ENCODE measurements at places on chromosomes 7 and 10.

DNA sequence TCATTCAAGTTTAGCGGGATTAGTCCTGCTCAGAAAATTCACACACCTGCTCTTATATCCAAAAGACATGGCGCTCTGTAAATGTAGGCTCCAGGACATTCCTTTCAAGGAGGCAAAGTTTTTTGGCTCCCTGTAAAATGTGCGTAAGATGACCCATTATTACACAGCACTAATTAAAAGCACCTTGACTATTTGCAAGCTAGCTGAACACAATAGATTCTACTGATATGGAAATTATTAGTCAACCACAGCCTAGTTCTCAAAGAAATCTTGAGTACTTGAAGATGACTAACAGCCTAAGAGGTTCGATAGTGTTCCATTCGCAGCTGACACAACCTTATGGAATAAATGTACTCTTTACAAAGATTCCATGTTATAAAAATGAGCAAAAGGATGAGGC is 175.2 kb downstream of the BMPER start:
- DNase-seq: no peak

DNA sequence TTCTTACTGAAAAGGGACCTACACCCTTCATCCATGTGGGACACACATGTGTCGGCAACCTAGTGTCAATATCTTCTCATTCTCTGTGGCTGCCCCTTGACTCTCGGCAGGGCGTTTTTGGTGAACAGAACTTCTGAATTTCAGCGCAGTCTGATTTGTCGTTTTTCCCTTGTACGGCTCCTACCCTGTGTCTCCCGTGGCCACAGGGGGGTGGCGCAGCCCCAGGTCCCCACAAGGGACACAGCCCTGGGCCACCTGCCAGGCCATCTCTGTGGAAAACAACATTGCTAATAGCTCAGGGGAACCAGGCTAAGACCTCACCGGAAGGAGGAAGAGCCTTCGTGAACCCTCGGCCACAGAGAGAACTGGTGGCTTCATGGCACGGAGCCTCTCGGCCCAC is 53.1 kb upstream of the NKX6-2 start:
- no peak for DNase-seq

GRCh38 chr7:1103009-1103788 is 15.3 kb downstream of the GPER1 start:
- no peak for DNase-seq

GRCh38 chr10:22054961-22055360 is 51.4 kb upstream of the DNAJC1 start:
- DNase-seq: peak; percentile 21

DNA sequence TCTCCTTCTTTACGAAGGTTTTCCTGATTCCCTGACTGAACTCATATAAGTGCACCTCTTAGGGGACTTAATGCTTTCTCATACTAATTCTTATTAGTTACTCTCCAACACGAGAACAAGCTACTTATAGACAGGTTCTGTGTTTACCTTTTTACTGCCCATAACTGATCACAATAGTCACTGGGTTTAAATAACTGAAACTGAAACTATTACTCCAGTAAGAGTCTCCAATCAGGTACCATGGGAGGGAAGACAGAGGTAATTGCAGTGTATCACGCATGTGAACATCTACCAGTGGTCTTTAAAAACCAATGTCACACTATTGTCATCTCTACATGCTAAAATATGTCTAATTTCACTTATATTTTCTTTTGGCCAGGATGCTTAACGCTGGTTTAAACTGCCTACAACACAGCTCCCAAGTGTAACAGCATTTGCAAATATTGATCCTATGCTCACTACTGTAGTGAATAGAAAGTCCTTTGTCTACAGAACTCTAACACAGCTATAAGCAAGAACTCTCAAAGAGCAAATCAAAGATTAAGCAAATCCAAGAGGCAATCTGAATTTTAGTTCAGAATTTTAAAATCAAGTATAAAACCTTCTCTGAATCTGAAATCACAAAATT is 3.6 kb downstream of the GDI2 start:
- no peak for DNase-seq

- DNase-seq: peak; percentile 71
Measured at GRCh38 chr7:89029864-89030263, 234.3 kb upstream of the TEX47 start.

DNA sequence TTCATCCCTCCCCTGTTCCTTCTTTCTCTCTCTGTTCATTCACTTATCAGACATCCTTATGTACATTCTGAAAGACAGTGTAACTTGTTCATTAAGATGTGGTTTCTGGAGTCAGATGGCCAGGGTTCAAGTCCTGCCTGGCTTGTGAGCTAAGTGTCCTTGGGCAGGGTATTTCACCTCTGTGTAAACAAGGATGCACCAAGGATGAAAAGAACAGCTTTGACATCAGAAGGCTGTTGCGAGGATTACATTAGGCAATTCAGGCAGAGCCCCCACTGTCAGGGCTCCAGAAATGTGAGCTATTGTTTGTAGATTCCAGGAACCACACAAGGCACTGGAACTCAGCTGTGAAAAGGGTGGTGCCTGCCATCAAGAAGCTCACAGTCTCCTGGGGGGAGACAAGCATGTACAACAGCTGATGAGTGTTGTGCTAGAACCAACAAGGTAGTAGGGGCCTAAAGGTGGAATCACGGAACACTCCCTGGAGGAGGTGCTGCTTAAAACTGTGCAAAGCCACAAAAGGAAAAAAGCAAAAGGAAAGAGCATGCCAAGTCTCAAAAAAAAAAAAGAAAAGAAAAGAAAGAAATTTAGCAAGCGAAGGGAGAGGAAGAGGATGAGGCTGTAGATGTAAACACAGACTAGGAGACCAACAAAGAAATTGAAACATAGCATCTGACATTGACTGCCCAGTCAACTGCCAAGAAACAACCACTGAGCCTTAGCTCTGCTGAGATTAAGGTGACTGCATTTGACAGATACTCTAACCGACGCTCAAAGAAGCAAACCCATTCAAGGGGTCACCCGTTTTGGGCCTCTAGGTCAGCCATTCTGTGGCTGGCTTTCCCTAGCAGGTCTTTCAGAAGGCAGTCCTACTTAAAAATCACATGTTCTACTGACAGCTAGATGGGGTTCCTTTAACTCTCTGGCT is 12.5 kb downstream of the PDLIM1 start:
- DNase-seq: no peak

DNA sequence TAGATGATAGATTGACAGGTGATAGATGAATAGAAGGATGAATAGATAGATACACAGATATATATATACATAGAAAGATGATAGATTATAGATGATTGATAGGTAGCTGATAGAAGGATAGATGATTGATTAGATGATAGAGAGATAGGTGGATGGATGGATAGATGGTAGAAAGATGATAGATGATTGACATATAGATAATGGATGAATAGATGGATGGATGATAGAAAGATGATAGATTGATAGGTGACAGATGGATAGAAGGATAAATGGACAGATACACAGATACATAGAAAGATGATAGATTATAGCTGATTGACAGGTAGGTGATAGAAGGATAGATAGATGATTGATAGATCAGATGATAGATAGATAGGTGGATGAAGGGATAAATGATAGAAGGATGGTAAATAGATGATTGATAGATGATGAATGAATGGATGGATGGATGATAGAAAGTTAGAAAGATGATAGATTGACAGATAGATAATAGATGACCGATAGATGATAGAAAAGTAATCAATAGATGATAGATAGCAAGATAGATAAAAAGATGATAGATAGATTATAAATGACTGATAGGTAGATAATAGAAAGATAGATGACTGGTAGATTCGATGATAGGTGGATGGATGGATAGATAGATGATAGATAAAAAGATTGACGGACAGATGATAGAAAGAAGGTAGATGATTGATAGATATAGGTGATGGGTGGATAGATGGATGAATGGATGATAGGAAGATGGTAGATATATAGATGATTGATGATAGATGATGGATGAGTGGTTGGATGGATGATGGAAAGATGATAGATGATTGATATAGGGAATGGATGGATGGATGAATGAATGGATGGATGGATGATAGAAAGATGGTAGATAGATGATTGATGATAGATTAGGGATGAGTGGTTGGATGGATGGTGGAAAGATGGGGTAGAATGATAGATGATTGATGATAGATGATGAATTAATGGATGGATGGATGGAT is 80.4 kb downstream of the MICALL2 start:
- DNase-seq: no peak

- DNase-seq: no peak
Measured at GRCh38 chr10:96747734-96748550, 27.6 kb upstream of the PIK3AP1 start.

GRCh38 chr10:77403761-77404160 is 233.8 kb downstream of the KCNMA1 start:
- no peak for DNase-seq

- no peak for DNase-seq
Measured at GRCh38 chr7:127194571-127194970, 58.2 kb downstream of the GRM8 start.

DNA sequence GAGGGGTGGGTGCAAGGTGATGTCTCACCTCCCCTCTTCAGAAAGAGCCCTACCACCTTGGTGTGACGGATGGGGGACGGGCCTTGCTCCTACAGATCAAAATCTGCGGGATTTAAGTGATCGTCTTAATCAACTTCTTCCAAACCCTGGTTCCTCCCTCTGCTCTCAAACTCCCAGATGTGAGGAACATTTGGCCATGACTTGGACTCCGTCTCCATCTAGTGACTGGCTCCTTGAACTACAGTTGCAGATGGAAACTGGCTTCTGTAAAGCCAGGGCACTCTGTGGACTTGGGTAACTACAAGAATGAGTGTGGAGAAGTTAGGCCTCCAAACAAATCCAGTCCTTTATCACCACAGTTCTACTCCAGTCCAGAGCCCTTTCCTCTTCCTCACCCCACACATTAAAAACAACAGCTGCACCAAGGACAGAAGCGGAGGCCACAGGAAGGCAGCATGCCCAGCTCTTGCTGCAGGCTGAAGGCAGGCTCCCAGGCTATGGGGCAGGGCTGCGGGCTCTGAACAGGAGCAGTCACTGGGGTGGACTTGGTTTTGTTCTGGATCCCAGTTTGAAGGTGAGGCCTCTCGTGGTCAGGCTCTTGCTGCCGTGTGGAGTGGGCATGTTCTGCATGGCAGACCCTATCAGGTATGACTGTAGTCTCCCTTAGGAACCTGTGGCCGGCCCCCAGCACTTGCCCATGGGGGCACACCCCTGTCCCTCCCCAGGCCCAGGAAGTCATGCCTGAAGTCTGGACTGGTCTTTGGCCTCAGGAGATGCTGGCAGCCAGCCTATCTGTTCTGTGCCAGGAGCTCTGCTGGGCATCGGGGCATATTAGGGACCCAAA is 79.4 kb downstream of the VWC2 start:
- DNase-seq: peak; percentile 9

DNA sequence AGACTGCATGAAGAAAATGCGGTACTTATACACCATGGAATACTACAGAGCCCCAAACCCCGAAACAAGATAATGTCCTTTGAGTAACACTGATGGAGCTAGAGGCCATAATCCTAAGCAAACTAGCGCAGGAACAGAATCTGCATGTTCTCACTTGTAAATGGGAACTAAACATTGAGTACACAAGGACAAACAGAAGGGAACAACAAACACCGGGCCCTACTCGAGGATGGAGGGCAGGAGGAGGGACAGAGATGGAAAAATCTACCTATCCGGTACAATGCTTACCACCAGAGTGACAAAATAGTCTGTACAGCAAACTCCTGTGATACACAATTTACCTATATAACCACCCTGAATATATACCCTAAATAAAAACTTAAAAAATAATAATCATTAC is 507.9 kb downstream of the IPMK start:
- no peak for DNase-seq

GRCh38 chr7:37209195-37209594 is 239.5 kb downstream of the ELMO1 start:
- DNase-seq: no peak

GRCh38 chr7:81079746-81080145 is 160.9 kb upstream of the SEMA3C start:
- no peak for DNase-seq

DNA sequence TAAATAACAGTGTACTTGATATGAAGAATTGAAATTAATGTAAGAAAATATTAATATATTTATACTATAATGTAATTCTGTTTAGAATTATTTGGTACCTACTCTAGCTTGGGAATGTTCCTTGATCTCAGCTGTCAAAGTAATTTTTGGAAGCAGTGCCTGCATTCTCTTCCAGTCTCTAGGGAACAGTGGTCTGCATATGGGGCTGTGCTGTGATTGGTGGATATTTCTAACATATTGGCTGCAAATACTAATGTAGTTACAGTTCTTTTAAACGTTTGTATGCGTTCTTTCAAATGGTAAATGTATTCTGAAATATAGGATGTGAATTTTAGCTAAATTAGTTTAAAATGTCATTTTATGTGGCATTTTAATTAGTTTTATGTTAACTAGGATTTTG is 87.2 kb downstream of the PHF14 start:
- no peak for DNase-seq

DNA sequence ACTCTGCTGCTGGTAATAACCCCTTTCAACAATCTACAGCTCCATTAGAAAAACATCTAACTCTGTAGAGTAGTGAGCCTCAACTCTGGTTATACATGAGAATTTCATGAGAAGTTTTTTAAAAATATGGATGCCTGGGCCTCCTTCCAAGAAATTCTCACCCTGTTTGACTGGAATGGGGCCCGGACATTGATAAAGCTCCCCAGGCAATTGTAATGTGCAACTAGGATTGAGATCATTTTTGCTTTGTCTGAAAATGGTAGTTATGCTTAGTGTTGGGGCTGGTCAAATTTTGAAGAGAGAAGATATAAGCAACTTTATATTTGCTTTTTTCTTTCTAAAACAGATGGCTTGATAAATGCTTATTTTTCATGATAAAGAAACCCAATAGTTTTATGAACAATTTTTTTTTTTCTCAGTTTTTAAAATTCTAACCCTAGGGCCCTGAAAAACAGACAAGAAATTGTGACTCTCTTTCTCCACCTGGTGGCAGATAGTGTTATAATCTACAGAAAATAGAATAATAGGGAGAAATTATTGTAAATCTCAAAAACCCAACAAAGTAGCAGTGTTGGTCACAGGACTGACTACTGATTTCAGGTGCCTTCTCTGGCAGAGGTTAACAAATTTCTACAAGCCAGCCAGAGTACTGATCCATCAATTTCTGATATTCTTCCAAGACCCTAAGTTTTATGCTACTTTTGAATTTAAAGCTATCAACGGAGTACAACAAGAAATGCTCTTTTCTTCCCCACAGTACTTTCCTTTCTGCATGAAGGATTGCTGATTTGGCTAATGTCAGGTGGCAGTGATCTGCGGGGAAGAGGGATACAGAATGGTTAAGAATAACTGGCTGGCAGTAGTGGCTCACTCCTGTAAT is 174.8 kb downstream of the DKK1 start:
- DNase-seq: no peak

GRCh38 chr7:80199051-80199450 is 64.4 kb downstream of the GNAI1 start:
- DNase-seq: no peak

Data from kidney epithelial cell (primary cell).